ENCODE measurements at places on chromosomes 2 and 18. TPM values are rescaled to one million over a fixed set of nuclear protein-coding genes. Genes with fewer than 3 reads are reported as not detected.

DNA sequence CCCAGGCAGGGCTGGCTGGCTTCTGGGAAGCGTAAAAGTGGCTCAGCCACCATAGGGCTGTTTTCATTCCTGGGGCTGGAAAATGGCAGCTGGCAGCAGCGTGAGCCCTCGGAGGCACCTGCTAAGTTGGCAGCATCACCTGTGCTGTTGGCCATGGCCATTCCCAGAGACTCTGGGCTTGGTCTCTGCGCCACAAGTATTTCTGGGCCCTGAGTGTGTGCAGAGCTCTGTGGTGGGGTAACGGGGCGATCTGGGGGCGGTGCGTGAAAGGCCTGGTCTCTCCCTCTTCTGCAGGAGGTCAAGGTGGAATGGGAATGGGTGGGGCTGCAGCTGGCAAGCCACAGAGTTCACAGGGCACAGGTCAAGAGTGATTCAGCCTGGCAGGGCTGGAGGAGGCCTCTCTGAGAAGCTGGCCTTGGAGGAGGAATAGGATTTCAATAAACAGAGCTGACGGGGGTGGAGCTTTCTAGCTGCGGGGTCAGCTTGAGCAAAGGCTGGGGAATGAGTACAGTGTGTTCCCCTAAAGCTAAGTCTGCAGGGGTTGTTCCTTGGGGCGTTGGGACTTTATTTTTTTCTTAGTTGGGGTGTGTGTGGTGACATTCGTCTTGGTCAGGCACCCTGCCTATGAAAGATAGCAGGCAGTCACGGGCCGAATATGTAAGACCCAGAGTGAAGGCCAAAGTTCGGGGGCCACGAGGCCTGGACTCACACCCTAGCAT lies 10.3 kb upstream of the NTSR2 start:
- no peak for ATAC-seq

GRCh38 chr2:238155051-238155760 lies 3.6 kb upstream of the ERFE start:
- no peak for ATAC-seq

GRCh38 chr2:203432811-203433210 lies 102.3 kb downstream of the RAPH1 start:
- ATAC-seq, result no peak

- no peak for ATAC-seq
Observed at GRCh38 chr2:38260972-38261371, 116.1 kb downstream of the ATL2 start.

RAX gene
- total RNA-seq, result 0.24 TPM

DNA sequence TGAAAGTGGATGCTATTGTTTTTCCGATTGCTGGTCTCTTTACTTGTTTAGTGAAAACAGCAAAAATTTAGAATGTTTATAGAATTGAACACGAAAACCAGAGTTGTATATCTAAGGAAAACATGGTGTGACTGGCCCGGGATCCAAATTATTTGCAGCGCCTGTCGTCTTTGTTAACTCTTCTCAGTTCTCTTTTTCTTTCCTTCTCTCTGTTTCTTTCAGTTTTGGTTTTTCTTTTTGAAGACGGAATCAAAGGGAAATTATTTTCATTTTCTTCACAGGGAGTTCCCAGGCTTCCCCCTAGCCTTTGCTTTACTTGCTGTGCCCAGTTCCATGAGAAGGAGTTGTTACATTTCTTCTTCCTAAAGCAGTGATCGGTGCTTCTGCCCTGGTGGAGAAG lies 76.0 kb downstream of the AGAP1 start:
- ATAC-seq, result no peak

FBLN7 gene
- 24.4 TPM for total RNA-seq

- peak; percentile 53 for ATAC-seq
Observed at GRCh38 chr2:96325884-96326255, 753 bp downstream of the ITPRIPL1 start.

CYP1B1 gene
- total RNA-seq, result 40.8 TPM

DNA sequence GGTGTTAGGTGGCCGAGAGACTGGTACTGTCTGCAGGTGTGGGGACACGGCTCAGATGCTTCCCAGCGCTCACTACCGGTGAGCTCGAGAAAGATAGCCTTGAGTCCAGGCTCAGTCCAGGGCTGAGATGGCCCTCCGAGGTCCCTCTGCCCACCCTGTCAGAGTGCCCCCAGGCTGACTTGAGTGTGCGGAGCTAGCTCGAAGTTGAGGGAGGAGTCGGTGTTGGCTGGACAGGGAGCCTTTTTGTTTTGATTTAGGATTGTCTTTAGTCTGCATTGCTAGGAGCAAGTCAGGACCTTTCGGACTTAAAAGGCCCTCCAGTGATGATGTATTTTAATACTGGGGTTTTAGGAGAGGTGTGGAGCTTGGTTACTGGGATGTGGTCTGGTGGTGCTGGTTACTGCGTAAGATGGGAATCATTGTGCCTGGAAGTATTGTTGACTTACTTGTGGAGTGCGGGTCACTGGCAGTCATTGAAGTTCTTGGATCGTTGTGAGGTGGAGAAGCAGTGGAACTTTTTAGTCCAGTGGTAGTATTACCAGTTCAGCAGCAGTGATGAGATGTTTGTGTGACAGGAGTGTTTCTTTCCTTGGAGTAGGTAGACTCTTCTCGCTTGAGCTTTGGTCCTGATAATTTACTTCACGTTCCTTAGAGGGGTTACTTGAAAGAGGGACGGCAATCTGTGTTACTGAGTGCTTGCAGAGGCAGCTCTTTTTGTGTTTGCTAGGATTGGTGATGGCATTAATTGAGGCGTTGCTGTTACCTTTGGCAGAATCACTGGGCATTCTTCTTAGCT lies 633 bp downstream of the KIAA1328 start:
- no peak for ATAC-seq

DNA sequence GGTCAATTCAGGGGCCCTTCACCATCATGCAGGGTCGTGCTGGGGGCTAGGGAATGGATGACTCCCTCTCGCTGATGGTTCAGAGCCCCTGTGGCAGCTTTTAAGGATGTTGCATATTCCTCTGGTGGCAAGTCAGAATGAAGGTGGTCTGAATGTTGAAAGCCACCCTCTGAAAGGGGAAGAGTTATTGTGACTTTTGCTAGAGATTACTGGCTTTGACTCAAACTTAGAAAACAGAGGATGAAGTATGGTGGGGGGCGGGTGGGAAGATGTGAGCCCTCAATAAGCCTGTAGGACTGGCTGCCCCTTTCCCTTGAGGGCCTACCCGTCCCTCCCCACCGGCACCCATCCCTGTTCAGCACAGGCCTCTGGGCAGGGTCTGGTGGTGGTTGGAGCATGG lies 23.2 kb downstream of the MC2R start:
- ATAC-seq, result no peak

OTOS gene
- total RNA-seq, result not detected

DYSF gene
- total RNA-seq, result not detected

DNA sequence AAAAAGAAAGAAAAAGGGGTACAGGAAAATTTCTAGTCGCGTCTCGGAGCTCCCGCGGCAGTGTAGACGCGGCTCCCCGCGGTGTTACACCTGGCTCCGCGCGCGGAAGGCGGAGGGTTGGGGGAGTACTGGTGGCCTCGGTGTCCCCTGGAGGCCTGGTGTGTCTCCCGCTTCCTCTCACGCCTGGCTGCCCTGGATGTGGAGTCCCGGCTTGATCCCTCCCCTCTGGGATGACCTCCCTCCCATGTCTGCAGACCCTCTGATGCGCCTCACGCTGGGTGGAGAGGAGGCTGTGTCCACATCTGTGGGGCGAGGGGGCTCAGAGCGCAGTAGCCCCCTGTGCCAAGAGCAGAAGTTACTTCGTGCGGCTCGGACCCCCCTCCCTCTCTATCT lies 1.2 kb downstream of the KIF5C start:
- ATAC-seq, result peak; percentile 31

GCG gene
- total RNA-seq, result not detected

WNT6 gene
- total RNA-seq, result not detected

MBD5 gene
- total RNA-seq, result 33.5 TPM

KCNG2 gene
- not detected for total RNA-seq

GRCh38 chr2:3406501-3406900 lies 27.0 kb downstream of the TRAPPC12 start:
- no peak for ATAC-seq

PCARE gene
- total RNA-seq, result not detected

DNA sequence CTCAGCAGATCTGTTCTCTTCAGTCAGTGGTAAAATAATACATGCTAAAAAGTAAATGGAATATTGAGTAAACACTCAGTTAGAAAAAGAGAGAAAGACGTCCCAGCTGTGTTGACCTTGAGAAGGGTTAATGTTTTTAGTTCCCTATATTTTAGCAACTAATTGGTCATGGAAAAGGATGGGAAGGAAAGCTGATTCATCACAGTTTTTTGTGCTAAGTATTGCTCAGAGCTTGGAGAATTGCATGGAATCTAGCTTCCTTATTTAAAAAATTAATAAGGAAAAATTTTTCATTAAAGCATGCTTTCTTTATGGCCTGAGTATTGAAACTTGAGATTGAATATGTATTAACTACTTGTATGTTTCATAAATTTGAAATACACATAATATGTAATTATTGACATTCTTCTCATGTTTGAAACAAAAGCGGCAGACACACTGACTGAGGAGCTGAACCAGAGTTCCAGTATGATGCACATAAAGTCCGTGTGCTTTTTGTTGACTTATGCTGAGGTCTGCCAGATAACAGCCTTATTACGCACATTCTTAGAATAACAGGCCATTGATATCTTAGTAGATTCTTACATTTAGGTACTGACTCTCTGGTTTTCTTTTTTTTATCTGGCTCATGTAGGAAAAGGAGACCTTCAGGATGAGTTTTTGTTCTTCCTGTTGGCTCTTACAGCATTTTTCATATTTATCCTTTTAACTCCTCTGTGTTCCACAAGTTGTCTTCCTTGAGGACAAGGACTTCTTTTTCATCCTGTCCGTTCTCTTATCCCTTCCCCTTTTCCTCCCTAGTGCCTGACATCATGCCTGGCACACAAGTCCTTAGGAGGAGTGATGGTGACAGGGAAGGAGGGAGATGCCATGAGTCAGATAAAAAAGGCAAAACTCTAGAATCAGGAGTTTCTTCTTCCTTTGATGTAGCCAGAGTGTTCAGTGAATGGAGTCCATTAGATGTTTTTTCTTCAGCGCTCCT lies 194.1 kb downstream of the PTPRM start:
- no peak for ATAC-seq

GRCh38 chr2:197071213-197071612 lies 144.7 kb upstream of the PGAP1 start:
- no peak for ATAC-seq

DNA sequence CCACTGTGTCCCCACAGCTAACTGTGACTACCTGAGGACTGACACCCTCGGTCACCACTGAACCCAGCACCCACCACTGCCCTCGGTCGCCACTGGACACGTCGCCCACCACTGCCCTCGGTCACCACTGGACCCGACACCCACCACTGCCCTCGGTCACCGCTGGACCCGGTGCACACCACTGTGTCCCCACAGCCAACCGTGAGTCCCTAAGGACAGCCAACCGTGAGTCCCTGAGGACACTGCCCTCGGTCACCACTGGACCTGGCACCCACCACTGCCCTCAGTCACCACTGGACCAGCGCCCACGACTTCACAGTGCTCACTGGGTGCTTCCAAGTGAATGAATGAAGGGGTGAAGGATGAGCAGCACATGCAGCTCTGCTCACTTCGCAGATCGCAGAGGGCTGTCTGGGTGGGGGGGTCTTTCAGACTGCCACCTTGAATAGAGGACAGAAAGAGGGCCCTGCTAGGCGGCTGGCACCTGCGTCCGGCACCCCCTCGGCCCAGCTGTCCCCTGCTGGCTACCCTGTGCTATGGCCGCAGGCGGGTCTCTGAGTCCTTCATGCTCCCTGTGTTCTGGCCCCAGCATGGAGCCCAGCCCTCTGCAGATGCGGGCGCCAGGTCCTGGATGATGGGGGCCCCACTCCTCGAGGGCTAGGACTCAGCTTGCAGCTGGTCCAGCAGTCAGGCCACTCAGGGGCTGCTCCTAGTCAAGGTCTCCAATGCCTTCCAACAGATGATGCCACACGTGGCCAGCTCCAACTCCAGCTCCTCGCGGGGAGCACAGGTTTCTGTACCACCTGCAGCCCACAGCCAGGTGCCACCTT lies 51.4 kb upstream of the GPC1 start:
- no peak for ATAC-seq

- no peak for ATAC-seq
Observed at GRCh38 chr2:50535971-50536759, 495.8 kb downstream of the NRXN1 start.

DNA sequence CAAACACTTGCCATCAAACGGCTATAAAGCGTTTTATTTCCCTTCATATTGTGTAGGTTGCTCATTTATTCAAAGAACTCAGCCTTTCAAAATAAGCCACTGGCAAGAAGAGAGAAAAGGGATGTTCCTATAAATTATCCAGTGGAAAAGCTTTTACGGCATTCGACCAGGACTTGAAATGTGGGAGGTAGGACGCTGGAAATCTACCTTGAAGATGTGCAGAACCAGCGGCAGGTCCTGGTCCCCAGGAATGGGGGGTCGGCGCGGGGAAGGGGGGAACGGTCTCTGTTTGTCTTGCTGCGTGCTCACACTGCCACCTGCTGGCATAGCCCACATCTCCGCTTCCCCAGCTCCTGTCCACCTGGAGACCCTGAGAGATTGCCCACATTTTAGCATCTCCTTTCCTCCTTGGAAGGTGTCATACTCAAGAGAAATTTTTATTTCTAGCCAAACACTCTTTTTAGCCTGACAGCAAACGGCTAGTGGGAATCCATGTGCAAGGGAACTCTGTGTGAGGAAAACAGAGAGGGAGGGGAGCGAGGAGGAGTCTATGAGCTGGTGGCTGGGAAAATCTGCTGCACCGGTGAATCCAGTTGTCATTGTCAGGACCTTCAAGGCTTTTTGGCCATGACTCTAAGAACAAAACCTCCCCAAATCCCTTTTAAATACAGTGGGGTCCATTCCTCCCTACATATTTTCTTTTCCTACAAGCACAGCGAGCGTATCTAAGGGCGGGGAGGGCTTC lies 349.0 kb upstream of the PKDCC start:
- no peak for ATAC-seq

NOSTRIN gene
- total RNA-seq, result not detected

DNA sequence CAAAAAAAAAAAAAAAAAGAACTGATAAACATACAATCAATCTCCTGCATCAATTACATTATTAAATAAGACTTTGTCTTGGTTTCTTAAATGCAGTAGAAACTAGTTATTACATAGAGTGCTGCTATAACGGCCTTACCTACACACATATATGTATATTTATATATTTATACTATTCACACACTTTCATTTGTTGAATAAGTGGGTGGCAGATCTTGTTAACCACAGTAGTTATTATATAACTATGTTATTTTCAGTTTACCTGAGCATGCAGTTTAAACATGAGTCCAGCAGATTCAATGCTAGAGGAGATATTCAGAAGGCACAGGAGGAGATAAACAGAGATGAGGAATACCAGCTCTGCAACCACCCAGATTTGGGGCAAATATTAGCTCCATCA lies 81.5 kb upstream of the CD226 start:
- ATAC-seq, result no peak

All from activated T-helper 17 cell treated with anti-CD3 and anti-CD28 coated beads, Interleukin-2, amount 50 U/mL, for 72 hours (primary cell).